ENCODE measurements at places on chromosomes 4 and X.

DNA sequence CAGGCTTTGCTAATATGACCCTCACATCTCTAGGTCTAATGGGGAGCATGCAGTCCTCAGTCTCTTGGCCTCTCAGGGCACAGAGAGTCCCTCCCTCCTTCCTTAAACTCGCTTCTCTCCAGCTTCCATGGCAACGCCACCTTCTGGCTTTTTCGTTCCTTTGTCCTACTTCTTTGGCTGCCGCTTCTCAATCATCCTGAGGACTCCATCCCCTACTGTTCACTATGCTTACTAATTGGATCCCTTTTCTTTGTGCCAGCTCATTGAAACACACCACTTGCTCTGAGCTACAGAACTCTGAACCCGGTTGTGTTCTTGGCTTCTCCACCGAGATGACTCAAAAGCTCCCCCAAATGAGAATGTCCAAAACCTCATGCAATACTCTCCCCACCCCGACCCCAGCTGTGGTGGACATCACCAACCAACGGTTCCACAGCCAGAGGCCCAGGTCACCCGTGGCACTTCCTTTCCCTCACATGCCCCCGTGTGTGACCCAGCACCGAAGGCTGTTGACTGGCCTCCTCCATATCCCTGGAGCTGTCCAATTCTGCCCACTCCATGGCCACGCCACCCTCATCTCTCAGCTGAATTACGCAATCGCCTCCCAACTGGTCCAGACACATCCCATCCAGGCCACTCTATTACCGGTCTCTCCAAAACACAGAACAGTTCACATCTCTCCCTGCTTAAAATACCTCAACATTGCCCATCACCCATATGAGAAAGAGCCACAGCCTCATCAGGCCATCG lies 34.7 kb downstream of the CRMP1 start:
- DNase-seq, result no peak

DNA sequence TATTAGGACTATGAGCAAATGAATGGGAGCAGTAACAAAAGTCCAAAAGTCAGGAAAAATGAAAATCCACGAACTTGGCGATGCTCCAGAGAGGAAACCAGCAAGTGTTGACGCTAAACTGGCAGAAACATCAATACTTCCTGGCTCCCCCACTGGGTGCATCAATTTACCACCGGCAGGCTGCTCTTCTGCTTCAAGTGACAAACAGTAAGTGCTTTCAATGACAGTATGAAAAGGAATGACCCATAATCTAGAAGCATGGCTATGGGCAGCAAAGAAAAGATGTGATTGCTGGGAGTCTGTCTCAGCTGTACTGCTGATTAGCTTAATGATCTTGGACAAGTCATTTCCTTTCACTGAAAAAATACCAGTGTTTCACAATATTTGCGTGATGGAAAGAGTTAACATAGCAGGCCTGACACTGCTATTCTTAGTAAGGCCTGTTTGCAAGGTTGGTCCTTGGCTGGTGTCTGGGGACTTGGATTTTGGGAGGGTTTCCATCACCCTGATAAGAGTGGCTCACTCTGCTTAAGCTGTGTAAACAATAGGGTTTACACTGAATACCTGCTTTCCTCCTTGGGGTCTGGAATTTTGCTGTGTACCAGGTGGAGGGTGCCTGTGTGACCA lies 8.7 kb downstream of the ATP11C start:
- no peak for DNase-seq

DNA sequence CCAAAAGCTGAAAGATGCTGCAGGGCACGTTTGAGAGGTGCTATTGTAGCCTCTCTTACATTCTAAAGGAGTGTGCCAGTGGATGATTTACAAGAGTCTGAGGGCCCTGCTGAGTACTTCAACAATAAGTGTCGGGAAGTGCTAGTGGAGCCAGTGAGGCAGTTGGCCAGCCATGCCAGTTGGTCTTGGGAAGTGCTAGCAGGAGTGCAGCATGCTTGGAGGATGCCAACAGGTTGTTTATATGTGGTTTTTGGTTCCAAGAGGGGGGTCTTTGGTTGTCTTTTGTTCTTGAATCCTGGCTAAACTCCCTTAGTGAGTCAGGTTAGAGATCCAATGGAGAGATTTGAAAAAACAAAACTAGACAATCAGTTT lies 335.3 kb downstream of the PABPC4L start:
- DNase-seq, result no peak

DNA sequence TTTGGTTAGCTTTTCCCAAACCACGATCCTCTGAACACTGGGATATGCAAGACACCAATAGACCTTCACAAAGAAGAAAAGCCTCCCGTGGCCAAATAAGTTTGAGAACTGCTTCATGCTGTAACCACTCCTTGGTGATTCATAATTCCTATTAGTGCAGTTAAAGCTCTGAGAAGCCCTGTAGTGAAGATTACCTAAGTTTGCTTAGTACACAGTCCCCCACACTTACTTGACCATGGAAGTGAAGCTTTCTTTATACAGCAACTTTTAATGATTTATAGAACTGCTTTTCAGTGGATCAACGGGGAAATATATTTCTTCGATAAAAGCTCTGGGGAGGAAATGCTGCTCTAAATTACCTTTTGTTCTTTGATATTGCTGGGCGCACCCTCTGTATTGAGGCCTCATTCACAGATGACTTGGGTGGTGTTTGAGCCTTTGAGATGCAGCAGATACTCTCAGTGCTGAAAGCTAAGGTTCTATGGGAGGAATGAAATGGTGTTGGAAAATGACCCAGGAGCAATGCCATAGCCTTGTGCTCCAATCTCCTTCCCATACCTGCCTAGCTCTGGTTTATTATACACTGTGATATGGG lies 67.4 kb downstream of the CBLL2 start:
- DNase-seq, result no peak

DNA sequence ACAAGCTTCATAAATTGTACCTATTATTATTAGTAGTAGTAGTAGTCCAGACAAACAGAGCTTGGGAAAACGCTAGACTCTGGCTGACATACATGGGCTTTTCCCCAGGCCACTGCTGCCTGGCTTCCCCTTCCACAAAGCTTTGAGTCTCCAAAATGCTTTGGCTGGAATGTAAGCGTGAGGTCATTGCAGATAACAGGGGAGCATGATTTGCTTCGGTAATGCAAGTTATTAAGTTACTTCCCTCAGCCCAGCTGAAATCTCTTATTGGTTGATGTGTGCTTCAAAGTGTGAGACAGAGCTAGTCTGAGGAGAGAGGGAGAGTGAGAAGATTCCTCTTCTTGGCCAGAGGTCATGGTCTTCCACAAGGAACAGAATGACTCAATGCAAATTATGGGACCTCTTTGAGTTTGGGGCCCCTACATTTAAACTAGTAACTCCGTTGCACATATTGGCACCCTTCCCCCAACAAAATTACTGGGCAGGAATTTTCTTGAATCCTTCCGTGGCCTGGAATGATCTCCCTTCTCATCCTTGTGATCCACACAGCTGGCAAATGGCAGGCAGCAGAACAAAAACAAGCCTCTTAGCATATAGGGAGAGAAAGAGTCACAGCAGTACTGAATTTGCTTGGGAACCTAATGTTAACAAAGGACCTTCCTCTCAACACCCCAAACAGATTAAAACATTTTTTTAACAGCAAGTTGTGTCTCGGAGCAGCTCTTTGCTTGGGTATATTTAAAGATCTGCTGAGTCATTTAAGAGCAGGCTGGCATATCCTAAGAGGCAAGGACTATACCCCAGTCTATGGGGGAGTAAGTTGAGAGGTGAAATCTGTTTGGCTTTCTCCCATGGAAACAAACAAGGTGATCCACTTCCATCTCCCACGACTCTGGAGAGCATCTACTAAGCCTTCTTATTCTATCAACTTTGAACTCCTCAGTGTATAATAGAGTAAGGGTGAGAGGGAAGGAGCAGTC lies 19.9 kb downstream of the AR start:
- no peak for DNase-seq

DNA sequence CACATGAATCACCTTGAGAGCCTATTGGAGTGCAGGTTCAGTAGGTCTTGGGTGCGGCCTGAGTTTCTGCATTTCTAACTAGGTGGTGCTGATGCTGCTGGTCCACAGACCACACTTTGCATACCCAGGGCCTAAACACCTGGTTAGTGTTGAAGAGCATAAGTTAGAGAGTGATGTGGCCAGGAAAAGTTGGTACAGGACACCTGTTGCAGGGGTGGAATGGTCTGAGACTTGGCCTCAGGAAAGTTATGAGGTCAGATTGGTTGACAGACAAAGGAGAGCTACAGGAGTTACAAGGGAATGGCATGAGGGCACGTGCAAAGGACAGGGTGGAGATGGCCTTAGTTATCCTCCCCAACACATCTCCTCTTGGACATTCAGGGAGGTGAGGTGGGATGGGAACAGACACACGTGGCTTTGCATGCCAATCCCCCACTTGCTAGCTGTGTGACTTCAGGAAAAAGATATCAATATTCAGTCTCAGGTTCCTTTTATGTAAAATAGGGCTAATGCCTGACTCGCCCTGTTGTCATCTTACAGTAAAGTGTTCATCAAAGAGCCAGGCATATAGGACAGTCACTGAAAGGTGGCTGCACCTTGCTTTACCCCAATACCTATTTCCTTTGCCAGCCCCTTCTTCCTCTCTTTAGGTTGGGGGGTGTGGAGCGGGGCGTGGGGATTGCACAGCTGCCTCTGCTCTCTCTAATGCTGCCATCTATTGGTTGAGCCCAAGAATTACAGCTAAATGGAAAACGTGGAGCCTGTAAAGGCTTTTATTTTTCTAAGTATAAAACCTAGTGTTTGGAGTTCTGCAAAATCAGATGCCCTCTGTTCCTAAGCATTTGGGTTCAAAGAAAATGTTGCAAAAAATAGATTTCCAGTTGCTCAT lies 47.5 kb downstream of the ATG4A start:
- no peak for DNase-seq

GRCh38 chrX:479273-479981 lies 92.7 kb upstream of the PPP2R3B start:
- DNase-seq, result no peak

GRCh38 chr4:175970724-175971123 lies 94.9 kb upstream of the WDR17 start:
- DNase-seq, result no peak

DNA sequence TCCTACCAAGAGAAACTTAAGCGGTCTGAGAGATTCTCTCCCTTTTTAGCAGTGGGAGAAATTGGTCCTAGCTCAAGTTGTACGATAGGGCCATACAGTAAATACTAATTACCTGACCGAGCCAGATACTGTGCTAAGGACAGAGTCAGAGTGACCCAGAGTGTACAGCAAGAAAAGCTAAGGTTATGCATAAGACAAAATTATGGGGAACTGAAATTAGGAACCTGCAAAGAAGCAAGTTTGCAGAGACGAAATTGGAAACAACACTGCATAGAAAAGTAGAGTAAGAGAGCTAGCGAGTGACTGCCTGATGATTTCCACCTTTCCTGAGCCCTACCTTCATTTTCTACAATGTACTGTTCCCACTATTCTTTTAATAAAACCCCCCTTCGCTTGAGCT lies 278.1 kb downstream of the NKX6-1 start:
- DNase-seq, result no peak

GRCh38 chr4:80008971-80009370 lies 64.1 kb downstream of the ANTXR2 start:
- no peak for DNase-seq

DNA sequence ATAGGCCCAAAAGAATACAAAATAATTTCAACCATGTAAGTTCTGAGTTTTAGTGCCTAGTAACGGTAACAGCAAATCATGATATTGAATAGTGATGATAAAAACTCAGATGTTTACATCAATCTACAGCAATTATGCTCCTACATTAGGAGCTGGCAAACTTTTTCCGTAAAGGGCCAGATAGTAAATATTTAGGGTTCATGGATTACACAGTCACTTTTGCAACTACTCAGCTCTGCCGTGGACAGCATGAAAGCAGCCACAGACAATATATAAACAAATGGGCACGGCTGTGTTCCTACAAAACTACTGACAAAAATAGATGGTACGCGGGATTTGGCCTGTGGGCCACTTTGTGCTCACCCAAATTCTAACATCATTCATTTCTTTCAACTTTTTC lies 167.8 kb upstream of the NAP1L5 start:
- no peak for DNase-seq

DNA sequence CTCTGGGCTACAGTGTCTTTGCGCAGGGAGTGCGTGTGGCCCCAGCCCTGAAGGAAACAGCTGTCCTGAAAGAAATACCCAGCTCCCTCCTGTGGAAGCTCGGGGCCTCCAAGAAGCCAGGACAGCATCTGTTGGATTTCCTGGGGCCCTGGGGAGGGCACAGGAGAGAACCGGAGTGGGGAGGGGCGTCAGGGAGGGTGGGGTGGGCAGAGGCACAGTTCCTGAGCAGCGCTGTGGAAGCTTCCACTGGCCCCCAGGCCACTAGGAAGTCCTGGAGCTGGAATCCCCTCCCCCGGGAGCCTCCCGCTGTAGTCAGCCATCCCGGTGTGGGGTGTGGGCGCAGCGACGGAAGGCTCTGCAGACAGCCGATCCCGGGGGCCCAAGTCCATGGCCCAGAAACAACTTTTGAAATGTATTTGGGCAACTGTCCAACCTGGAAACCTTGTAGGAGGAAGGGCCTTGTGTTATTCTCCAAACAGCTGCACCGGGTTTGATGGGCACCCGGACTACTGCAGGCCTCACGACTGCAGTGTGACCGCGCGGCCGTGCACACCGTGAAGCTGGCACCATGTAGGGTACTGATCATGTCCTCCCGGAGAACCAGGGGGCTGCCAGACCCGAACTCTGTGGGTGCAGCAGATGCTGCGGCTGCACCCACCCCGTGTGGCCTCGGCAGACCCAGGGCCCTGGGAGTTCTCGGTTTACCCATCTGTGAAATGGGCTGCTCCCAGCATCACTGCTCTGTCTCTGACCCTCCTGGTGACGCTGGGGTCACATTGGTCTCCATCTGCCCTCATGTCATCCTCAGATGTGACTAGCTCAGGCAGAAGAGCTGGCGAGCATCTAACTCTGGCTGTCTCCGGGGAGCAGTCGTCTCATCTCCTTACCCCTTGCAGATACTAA lies 68.5 kb upstream of the HMX1 start:
- DNase-seq, result no peak

GRCh38 chr4:2256781-2257191 lies 5.1 kb downstream of the MXD4 start:
- DNase-seq, result no peak

- DNase-seq, result no peak
Observed at GRCh38 chr4:142088906-142089305, 452.5 kb downstream of the IL15 start.

DNA sequence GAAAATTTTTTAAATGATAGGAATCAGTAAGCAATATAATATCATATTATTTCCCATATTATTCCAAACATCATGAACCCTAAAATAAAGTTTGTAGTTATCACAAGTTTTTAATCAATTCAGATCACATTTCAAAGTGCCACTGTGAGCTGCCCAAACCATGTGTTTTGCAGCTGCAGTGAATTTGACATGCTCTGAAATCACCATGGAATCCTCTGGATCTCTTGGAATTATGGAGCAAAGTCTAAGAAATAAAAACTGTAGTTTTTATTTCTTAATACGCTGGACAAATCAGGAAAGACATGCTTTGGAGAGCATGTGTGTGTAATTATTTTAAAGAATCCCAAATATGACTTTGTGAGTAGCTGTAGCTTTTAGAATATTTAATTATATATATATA lies 262.7 kb downstream of the ANKRD50 start:
- DNase-seq, result no peak

Data from CD4-positive, alpha-beta T cell treated with Interferon gamma for 1 hour (primary cell).